Hypothalamus (tissue), 51 donors: ENCODE measurements at places on chromosomes 4 and X.
A peak's percentile ranks its signal among the peaks of the same experiment; 100 is the strongest.

DNA sequence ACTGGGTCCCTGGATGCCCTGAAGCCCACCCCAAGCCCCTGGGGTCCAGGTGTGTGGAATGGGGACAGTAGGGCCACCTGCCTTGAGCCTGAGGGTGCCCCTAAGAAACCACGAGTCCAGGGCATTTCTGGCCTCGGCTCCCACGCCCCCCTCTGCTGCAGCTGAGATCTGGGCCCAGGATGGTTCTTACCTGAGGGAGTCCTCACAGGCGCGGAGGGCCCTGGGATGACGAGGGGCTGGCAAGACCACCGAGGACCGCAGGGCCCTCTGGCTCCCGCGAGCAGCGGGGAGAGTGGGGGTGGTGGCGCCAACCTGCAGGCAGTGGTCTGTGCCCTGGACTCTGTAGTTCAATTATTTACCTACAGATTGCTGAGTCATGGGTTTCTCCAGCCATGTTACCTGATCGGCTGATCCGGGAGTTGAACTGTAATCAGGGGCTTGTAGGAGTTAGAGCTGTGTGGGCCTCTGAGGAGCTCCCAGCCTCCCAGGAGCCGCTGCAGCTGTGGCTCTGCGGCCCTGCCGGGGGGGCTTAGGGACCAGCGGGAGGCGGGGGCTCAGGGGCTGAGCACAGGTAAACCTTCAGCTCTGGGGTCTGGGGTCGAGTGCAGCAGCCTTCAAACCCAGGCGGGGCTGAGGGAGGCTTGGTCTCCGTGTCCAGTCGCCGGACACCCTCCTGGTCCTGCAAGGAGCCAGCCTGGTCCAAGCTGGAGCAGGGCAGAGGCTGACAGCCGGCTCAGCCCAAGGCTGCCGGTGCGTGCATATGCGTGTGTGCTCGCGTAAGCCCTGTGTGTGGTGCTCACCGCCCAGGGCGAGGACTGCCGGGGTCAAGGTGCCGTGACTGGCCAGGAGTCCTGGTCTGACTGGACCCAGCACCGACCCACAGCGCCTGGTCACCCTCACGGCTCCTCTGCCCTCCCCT is at the start of gene SLC26A1:
SLC26A1 (minus strand) TSS at position 294 of the 919 bp plus-strand sequence. CDS start 1,701 bp downstream, outside the sequence.
- no peak for DNase-seq

GRCh38 chr4:10111067-10111801 is 5.4 kb downstream of the WDR1 start:
- no peak for DNase-seq

DNA sequence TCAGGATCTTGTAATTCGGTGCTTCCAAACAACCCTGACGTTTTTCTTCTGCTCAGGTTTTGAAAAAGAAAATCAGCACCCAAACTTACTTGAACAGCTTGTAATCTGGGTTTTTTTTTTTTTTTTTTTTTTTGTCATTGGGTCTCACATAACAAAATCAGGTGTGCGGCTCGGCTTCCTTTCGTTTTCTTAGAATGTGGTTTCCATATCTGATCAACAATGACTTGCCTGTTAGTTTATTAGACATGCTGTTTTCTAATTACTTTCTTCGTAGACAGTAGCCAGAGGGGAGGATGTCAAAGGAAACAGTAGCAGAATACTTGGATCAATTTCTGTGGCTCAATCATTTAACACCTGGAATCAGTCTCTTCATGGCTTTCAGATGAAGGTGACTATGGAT is 890 bp upstream of the FREM3 start:
- DNase-seq = no peak

- no peak for DNase-seq
Measured at GRCh38 chrX:38220024-38220414, 652 bp downstream of the SRPX start.

GRCh38 chr4:152164561-152164960 is 371.3 kb downstream of the FBXW7 start:
- DNase-seq = no peak

DNA sequence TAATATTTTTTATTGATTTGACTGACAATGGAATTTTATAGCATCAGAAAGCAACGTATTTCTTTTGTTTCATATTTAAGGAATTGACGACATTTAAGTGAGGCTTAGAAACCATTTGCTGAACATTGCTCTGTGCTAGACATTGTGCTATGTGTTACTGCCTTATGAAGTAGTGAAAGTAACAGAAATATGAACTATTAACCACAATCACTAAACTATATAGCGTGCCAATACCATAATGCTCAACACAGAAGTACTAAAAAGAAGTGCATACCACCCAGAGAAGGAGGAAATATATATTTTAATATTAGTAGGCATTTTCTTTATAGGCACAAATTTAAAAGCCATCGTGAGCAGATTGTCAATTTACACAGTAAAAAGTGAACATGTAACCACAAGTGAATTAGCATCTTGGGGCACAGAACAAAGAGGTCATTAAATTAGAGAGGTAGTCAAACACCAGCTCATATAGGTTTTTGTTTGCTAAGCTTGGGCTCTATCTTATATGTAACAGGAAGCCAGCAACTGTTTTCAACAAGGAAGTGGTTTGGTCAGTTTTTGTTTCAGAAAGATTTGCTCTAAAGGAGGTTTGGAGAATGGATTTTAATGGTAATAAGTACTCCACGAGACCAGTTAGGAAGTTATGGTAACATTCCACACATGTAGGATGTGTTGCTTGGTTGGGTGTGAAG is 270.7 kb downstream of the GRXCR1 start:
- DNase-seq = no peak

GRCh38 chr4:107835406-107835805 is 10.7 kb downstream of the SGMS2 start:
- no peak for DNase-seq

GRCh38 chrX:72685018-72685417 is 29.1 kb downstream of the PHKA1 start:
- no peak for DNase-seq

GRCh38 chrX:41302370-41302769 is 31.6 kb upstream of the DDX3X start:
- DNase-seq = no peak

DNA sequence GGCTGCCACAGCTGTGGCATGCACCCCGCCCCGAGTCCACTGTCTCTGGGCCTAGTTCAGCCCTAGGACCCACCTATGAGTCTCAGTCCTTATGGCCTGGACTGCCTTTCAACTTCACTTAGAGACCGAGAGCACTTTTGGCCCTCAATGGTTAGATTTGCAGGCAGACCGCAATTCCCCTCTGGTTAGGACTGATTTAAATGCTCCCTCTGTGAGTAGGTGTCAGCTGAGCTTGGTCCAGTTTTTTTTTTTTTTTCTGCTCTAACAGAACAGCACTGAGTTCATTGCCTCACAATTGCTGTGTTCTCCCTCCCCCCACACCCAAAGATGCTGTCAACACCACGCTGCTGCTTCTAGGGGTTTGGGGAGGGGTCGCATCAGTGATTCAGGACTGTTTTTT is 143.2 kb downstream of the BMP15 start:
- DNase-seq = no peak

GRCh38 chr4:90118527-90119195 is 8.5 kb upstream of the CCSER1 start:
- no peak for DNase-seq

GRCh38 chr4:79927931-79928330 is 145.1 kb downstream of the ANTXR2 start:
- no peak for DNase-seq

- DNase-seq = no peak
Measured at GRCh38 chr4:155809835-155810234, 51.0 kb downstream of the GUCY1B1 start.

GRCh38 chr4:156559346-156559745 is 412.3 kb downstream of the PDGFC start:
- DNase-seq = no peak

DNA sequence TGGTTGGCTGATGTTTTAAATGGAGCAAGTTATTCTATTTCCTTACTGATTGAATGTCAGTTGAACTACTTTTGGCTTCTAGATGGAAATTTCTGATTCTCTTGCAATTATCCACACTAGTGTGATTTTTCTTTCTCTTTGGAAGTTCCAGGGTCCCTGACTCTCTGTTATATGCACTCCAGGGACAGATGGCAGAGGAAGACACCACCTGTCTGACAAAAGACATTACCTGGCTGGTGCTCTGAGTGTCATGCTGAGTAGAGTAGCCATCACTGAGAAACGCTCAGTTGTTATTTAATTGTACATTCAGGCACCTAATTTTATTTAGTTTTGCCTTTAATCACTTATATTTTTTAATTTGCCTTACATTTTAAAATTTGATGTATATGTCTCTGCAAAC is 105.4 kb upstream of the TLL1 start:
- no peak for DNase-seq

DNA sequence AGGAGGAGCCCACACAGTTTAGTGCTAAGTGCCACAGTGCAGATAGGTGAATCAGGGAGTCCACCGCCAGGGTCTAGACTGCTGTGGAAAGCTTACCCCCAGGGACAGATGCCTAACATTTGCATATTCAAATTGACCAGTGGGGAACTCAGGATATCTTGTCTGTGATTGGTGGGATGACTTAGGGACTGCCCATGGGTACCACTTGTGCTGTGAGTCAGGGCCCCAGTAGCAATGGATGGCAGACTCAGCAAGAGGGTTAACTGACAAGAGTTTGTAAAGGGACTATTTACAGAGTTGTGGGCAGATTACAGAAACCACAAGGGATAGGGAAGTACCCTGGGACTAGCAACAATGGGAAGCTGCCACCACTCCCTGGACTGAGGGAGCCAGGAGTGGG is 282.1 kb downstream of the BCOR start:
- DNase-seq = no peak

DNA sequence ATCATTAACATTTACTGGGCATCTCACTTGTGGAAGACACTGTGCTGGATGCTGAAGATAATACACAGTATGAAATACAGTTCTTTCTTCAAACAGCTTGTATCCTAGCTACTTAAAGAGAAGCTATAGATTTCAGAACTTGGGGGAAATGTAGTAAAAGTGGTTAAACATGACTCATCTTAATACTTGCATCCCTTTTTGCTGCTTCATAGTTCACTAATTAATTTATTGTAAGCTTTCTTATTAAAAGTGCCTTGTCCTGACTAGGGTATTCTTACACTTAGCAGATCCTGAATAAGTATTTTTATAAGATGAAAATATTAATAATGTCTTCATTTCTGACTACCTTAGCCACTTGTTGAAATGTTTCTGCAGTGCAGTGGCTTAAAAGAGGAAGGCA is 132.8 kb upstream of the STIM2 start:
- DNase-seq = no peak

DNA sequence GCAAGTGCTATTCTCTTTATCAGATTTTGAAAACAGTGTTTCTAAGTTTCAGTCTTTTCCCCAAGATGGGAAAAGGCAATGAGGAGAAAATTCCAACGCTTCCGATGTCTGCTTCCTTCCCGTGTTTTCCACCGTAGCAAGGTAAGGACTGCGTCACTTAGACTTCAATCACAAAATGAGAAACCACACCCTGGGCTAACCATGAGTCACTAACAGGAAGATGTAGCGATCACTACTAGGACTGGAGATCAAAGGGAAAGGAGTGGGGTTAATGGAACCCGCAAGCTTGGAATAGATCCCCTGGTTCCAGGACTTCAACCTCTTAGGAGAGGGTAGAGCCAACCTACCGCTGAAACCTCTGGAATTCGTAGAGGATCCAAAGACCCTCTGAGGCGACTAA is 250.7 kb upstream of the ZFP42 start:
- DNase-seq = no peak

DNA sequence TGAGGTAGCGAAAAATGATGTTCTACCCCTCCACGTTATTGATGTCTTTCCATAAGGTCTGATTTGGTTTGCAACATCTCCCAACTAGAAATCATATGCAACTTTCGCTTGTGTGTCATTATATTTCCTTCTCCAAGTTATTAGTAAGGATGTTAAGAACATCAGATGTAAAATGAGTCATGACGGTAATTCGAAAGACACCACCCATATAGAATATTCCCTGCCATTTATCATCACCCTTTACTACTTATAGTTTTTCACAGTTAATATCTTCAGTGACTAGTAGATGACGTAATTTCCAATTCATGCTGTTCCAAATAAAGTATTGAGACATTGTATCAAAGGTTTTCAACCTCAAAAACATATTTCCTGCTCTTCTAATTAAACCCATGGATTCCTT is 146.7 kb upstream of the MAP3K15 start:
- DNase-seq = no peak

GRCh38 chrX:20265726-20266681 is 705 bp downstream of the RPS6KA3 start:
- peak; percentile 2 for DNase-seq

- no peak for DNase-seq
Measured at GRCh38 chr4:174538123-174538875, 16.0 kb upstream of the HPGD start.

DNA sequence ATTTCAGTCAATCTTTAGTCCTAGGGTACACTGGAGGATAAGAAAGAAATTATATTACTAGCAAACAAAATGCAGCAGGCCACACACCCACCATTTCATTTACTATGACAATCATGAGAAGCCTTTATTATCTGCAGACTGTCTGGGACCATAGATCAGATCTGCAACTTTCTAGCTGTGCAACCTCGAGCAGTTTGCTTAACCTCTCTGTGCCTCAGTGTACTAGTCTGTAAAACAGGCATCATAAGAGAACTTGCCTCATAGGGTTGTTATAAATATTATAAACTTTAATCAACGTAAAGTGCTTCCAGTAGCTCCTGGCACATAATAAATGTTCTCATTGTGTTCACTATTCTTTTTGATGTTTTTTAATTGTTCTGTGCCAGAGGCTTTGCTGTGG is 128.2 kb upstream of the C1QTNF7 start:
- DNase-seq = no peak

- no peak for DNase-seq
Measured at GRCh38 chr4:74999714-75000309, 66.9 kb downstream of the PARM1 start.

DNA sequence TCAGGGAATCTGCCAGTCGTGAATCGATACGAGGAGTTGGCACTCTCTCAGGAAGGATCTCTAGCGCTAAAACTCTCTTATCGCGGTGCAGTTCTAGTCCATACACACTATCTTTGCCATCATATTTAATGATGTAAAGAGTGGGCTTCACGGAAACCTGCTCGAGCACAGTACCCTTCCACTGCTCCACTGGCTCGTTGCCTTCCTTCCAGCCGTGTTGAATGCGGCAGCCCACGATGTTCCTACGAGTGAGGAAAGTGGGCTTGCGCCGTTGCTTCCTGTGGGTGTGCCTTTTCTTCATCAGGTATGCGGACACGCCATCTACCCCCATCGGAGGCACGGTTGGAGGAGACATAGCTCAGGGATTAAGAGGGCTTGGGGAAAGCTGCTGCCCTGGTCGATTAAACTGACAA is 661 bp downstream of the SPIN4 start:
- DNase-seq = peak; percentile 8

DNA sequence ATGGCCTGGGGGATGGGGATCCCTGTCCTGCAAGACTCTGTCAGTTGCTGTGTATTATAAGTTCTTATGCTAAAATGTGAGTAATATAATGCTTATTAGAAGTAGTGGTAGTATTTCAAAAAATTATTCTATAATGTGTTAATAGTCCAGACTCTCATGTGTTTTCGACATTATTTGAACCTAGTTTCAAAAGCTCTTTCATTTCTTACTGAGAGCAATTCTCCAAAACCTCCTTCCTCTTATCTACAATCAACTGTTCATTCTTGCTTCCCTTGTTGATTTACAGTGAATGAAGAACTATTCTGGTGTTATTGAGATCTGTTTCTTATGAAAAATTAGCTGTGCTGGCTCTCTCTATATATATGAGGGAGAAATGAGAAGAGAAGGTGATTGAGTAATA is 32.9 kb upstream of the PTPN13 start:
- DNase-seq = no peak
